CD8-positive, alpha-beta T cell (primary cell): ENCODE measurements at places on chromosomes 2 and 18. TPM values are rescaled to one million over a fixed set of nuclear protein-coding genes. Genes with fewer than 3 reads are reported as not detected.

- no peak for DNase-seq
Observed at GRCh38 chr2:223989206-223989855, 32.1 kb downstream of the MRPL44 start.

DNA sequence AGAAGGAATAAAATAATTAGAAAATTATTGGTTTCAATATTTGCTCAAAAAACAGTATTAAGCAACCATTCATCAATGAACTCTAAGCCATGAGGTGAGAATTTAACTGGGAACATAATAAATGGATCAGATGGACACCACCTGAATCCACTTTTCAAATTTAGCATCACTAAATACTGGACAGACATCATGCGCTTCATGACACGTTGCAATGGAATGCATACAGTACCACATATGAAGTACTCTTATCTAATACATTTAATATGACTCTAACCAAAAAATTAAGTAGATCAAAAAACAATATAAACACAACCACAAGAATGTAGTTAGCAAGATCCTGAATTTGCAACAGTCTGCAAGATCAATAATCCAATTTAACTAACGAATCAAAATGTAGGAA is 76.6 kb downstream of the COBLL1 start:
- no peak for DNase-seq

GRCh38 chr2:207847098-207847806 is 77.5 kb upstream of the FZD5 start:
- DNase-seq = no peak

DNA sequence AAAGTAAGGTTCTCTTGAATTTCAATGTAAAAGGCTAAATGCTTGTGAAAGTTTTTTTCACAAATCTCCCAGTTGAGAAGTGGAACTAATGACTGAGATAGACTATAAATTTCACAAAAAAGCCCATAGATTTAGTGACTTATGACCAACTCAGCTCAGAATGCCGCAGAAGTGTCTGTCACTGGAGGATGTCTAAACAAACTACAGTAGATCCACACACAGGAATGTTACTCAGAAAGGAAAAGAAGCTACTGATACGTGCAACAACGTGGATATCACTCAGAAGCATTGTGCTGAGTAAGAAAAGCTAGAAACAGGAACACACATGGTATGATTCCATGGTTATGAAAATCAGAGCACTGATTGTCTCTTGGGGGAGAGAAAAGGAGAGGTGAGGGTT is 151.9 kb downstream of the DOCK10 start:
- DNase-seq = no peak

DNA sequence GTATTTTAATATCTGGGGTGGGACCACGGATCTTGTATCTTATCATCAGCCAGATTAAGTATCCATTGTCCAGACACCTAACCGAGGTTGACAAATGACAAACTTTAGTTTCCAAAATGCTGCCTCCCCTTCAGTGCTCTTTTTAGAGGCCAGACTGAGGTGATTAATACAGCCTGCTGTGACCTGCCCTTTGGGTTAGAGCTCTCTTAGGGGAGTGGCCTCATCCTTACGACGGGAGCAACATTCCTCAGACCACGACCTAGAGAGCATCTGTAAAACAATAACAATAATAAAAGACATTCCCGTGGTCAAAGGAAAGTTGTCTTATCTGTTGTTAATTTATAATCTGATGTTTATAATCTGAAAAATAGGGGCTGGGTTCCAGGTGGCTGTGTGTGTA is 405.3 kb downstream of the LPIN1 start:
- DNase-seq = no peak

DNA sequence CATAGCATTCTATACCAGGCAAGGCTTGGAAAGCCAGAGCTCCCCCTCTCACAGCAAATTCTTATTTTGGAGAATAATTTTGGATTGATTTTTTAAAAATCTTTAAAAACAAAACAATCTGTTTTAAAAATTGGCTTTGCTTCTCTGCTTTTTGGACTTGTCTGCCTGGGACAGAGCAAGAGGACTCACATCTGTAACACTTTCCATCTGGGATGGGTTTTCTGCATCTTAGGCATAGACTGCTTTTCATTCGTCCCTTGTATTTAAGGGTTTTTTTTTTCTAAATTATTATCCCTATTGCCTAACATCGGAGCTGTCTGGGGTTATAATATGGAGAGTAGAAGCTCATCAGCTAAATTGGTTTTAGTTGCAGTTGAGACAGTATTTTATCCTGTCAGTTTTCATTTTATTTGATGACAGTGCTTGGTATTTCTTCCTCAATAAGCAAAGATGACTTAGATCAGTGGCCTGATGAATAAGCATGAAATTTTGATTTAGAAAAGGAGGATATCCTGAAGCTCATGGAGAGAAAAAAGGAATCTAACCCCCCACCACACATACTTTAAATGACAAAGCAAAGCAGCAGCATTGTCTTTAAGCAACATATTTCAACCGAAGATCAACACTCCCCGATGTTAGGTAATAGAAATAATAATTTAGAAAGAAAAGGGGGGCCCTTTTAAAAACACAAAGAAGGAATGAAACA is 2.3 kb upstream of the FZD7 start:
- no peak for DNase-seq

GRCh38 chr2:196696423-196697079 is 57.0 kb downstream of the CCDC150 start:
- no peak for DNase-seq

GRCh38 chr2:189702071-189702470 is 27.6 kb downstream of the ANKAR start:
- DNase-seq = no peak

- DNase-seq = no peak
Observed at GRCh38 chr2:38978296-38978903, 88.7 kb downstream of the ARHGEF33 start.

- DNase-seq = no peak
Observed at GRCh38 chr2:134372141-134372540, 118.3 kb downstream of the MGAT5 start.

DNA sequence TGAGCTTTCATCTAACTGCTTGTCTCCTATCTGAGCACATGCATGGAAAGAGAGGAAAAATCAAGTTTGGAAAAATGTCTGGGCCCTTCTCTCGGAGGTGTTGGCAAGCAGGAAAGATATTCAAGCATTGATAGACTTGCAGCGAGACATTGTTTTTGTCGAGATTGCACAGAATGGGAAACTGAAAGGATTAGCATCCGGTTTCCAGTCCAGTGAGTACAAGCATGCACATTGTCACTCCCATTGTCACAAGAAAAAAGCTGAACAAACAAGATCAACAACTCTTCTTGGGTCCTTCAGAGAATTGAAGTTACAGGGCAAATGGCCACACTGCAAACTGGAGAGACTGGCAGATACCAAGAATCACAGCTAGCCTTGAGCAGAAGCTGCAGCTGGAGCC is 19.6 kb upstream of the MC5R start:
- no peak for DNase-seq

DNA sequence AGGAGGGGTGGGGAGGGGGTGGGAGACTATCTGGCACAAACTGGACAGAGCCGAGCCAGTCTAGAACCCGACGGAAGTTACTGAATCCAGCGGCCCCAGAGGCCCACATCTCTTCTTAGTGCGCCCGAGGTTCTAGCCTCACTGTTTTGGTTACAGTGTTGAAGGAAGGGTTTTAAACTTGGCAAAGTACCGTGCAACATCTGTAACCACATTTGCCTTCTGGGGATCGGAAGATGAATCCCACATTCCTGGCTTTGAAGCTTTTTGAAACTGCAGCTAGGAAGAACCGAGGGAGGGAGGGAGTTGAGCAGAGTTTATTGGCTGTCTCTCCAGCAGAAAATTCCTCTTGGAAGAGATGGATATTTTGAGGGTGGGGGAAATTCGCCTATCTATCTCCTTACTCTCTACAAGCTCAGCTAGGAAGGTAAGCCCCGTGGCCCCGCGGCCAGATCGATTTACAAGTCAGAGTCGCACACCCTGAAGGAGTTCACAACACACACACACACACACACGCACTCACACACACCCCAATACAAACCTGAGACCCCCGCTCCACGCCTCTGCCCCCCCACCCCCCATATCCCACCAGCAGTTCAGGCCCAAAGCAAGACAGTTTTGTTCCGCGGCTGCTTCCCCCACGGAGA is 1.0 kb downstream of the ACVR1 start:
- DNase-seq = peak; percentile 31

DNA sequence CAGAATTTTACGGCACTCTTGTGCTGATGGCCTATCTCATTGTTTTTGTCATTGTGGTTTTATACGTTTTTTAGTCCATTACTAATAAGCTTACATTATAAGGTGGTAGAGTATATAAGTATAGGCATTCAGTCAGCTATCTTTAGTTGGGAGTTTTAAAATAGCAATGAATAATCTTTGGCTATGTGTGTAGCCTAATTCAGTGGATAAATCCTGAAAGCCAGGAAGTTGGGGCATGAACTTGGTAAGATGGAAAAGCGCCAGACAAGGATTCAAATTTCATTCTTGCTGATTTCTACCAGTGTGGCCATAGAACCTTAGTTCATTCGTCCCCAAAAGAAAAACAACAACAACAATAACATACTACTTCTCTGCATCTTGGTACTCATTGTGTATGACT is 31.2 kb downstream of the EPC2 start:
- DNase-seq = no peak

DNA sequence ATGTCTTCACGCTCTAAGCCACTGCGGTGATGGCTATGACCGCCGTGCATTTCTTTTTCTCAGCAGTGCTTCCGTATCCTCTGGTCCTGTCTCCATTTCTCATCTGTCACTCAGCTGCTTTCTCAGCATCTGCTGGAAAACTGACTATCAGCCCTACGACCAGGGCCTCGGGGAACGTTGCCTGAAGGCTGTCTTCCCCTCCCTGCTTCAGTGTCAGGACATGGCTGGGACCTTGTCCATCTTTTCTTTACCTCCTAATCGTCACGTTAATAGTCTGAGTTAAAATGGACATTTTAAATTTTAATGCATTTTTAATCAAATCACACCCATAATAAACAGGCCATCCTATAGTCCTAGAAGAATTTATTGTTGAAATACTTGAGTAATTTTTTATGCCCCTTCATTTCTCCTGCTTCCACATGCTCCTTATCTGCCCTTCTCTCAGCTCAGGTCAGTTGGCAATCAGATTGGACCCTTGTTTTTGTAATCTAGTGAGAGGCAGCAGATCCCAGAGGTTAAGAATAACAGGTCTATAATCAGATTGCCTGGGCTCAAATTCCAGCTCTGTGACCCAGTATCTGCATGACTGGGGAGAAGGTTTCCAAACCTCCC is 250.2 kb upstream of the SIX3 start:
- DNase-seq = no peak

DNA sequence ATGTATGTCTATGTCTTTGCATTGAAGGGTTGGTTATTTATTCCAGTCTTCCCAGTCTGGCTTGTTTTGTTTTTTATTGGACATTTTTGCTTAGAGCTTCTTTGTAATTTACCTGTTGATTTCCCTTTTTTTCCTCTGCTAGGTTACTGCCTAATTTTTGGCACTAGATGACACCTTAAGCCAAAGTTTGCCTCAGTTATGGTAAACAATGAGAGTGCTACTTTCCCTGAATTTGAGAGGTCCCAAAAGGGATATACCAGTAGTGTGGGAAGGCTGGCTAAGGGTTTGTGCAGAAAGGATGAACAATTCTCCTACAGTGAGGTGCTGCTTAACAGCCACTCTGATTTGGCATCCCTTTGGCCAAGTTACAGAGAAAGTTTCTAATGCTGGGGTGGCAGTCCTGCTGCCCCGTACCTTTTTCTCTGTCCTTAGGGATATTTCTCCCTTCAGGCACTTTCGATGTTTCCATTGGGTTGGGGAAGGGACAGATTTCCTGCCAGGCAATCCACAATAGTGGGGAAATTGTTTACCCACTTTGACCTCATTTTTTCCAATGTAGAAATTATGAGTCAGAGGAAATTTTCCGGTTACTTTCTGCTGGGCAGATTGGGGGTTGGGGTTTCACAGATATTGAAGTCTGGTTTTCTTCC is 354.9 kb downstream of the PTPRM start:
- no peak for DNase-seq

DNA sequence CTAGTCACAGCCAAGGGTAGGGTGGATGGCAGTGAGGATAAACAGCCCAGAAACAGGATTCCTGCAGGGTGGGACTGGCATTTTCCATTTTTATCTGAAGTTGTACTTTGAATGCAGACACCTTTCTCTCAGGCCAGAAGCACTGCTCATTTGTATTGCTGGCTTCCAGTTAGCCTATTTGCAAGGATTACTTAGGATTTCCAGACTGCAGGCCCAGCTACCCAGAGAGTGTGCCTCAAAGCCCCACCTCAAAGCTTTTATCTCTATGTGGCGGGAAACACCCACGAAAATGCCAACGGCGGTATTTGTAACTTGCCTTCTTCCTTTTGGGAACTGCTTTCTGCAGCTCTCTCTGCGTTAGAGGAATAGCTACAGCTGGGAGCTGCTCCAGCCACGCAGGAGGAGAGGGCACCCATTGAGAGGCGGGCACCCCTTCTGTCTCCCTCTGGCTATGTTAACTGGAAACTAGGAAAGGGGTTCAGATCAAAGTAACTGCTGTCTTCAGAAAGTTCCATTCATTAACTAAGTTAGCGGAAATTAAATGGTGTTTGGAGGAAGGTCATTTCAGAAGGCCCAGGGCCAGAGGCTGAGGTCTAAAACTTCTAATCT is 144.9 kb downstream of the TGIF1 start:
- no peak for DNase-seq

GRCh38 chr2:120132691-120133090 is 90.5 kb downstream of the TMEM185B start:
- no peak for DNase-seq

GRCh38 chr2:134021830-134022524 is 231.9 kb upstream of the MGAT5 start:
- DNase-seq = no peak

DNA sequence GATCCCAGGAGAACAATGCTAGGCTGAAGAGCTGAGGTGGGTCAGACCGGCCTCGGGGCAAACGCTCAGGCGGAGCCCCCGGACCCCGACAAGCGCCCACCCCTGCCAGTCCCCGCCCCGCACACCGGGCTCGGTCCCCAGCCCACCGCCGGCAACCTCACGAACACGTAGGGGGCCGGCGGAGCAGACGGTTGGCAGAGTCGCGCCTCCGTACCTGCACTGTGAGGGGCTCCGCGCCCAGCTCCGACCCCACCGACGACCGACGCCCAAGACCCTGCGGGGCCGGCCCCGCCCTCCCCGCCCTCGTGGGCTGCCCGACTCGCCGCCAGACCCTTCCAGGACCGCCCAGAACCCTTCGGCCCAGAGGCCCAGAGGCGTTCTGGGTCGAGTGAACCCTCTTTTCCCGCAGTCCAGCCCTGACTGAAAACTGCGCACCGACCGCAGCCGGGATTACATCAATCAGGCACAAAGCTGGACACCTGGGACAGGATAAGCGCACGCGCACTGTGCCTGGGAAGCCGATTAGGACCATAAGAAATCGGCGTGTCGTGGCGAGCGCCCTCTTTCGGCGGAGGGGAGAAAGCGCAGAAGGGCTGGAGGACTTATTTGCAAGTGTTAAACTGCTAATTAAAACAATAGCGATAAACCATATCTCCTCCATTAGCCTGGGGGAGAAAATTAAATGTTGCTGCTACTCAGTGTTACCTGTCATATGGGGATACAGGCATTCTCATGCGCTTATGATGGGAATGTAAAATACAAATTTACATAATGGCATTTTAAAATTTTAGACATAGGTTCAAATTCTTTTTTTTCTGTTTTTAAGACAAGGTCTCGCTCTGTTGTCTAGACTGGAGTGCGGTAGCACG is 11.7 kb upstream of the DCTN1 start:
- DNase-seq = peak; percentile 95

Gene PROKR1
- not detected for total RNA-seq

Gene CD8B2
- total RNA-seq = 5.0 TPM

Gene GRB14
- not detected for total RNA-seq

Gene DYNAP
- total RNA-seq = not detected

Gene DOCK10
- total RNA-seq = 188 TPM

Gene PTPRM
- total RNA-seq = 4.2 TPM

Gene DSG1
- not detected for total RNA-seq

Gene KCNIP3
- total RNA-seq = not detected

Gene GCKR
- total RNA-seq = not detected

Gene ADD2
- 2.5 TPM for total RNA-seq
